Foreskin fibroblast (primary cell): ENCODE measurements at places on chromosomes 4 and X.

DNA sequence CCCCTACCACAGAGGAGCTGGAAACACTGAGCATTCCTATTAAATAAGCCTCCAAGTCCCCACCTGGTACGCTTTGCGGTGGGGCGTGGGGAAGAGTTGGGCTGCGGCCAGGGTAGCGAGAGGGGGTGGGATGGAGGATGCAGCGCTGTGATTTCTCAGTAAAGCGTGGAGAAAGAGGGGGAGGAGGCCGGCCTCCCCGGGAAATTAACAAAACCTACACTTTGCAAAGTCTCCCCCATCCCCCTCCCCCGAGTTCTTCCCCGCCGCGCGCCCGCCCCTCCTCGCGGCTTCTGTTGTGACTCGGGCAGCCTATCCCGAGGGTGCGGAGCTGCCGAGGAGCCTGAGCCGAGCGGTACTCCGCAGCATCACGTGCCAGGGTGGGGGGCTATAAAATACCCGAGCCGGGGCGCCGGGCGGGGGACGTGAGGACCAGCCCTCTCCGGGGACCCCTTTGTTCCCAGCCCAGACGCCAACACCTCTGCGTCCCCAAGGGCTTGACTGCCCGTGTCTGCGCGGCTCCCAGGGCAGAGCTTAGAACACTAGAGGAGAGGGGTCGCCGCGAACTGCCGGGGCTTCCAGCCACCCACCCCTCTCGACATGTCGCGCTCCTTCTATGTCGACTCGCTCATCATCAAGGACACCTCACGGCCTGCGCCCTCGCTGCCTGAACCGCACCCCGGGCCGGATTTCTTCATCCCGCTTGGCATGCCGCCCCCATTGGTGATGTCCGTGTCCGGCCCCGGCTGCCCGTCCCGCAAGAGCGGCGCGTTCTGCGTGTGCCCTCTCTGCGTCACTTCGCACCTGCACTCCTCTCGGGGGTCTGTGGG, at the start of gene GSX2:
Gene GSX2, plus strand, starts transcription at position 416 of the 827 bp plus-strand sequence. Its CDS starts 182 bp downstream, at position 598.
- DNase-seq, result no peak

GRCh38 chr4:75726577-75726976, 2.2 kb downstream of the USO1 start:
- peak; percentile 34 for DNase-seq

- DNase-seq, result no peak
These were observed 254.2 kb upstream of the NWD2 start for GRCh38 chr4:36990128-36990872.

DNA sequence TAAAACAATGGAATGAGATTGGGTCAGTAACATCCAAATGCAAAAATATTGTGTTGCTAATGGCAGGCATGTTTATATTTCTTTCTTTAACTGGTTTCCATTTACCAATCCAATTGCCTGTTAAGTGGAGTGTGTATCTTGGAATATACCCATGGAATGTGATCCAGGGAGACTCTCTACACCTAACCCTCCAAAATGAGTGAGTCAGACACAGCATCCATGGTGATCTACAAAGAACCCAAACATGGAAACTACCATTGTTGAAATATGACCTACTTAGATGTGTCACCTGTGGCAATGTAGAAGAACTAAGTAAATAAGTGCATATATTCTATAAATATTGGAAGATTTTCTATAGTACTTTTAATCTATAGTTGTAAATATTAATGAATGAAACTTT, 110.3 kb downstream of the AREG start:
- DNase-seq, result no peak

- peak; percentile 48 for DNase-seq
These were observed 122.1 kb upstream of the DIPK2B start for GRCh38 chrX:45322820-45323219.

GRCh38 chr4:158850800-158851644, 82.2 kb downstream of the FNIP2 start:
- peak; percentile 61 for DNase-seq

- DNase-seq, result no peak
These were observed 4.0 kb upstream of the SH2D1A start for GRCh38 chrX:124342174-124342867.

DNA sequence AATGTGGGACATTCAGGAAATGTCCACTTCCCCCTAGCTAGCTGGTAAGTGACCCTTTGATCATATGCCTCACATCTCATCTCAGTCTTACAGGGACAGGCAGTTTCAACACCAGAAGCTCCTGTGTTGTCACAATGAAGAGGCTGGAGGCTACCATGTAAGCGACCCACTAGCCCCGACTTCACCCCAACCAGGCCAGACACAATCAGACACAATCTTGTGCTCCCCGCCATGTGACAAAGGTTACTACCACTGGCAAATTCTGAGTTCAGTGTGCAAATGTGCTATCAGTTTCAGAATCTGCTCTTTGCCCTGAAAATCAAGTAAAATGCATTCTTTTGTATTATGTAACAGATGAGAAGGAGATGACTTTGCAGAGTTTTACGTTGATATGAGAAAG, 56.9 kb upstream of the STS start:
- DNase-seq, result no peak

DNA sequence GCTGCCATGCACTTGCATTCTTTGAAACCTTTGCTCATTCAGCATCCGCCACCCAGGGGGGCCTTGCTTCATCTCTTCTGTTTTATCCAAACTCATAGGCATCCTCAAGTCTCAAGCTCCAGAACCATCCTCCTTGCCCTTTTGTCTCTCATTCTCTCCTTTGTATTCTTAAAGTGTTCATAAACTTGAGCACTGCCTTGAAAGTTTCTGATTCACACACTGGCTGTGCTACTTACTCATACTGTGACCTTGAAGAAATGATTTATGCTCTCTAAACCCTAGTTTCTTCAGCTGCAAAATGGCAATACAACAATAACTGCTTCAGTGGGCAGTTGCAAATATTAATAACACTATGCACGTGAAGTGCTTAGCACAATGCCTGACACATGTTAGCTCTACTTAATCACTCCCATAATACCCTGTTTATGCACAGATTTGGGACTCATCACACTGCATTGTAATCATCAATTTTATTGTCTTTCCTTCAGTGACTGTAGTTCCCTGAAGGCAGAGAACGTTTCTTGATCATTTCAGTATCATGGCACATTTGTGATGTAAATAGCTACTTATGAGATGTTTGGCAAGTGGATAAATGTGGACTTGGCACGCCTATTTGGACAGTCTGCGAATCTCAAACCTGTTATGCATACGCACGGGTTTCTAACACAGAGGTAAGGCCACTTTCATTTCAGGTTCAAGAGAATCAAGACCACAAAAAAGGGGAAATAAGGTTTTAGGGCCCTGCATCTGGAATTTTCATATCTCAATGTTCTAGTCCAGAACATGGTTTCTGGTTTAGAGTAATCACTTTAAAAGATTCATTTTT, 291.0 kb downstream of the LDB2 start:
- no peak for DNase-seq

DNA sequence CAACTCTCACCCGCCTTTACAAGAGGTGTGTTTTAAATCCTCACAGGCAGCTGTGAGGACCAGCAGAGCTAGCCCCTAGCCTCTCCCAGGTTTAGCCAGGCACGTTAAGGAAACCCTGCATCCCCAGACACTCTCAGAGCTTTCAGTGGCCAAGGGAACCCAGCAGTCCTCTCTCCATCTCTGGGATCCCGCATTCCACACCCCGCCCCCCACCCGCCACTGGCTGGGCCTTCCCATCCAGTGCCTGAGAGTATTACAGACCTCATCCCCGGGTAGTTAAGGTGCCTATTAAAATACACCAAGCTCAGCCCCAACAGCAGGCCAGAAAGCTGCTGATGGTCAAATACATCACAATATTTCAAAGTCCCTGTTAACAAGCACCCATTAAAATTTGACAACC, 256.2 kb downstream of the BCOR start:
- DNase-seq, result no peak

DNA sequence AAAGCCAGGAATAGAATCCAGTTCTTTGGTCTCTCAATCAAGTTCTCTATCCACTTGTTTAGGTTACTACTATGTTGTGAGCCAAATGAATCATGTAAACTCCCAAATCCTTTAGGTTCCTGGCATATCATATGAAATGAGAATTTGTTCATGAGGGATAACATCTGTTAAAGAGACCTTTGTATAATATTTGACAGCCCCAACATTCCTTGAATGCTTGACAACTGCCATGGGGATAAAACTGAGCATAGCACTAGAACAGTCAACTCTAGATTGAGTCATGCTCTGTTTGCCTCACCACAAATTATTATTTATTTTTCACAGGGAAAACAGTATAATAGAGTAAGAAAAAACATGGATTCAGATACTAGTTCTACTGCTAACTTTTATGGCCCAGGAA, 93.3 kb downstream of the NAA11 start:
- no peak for DNase-seq

DNA sequence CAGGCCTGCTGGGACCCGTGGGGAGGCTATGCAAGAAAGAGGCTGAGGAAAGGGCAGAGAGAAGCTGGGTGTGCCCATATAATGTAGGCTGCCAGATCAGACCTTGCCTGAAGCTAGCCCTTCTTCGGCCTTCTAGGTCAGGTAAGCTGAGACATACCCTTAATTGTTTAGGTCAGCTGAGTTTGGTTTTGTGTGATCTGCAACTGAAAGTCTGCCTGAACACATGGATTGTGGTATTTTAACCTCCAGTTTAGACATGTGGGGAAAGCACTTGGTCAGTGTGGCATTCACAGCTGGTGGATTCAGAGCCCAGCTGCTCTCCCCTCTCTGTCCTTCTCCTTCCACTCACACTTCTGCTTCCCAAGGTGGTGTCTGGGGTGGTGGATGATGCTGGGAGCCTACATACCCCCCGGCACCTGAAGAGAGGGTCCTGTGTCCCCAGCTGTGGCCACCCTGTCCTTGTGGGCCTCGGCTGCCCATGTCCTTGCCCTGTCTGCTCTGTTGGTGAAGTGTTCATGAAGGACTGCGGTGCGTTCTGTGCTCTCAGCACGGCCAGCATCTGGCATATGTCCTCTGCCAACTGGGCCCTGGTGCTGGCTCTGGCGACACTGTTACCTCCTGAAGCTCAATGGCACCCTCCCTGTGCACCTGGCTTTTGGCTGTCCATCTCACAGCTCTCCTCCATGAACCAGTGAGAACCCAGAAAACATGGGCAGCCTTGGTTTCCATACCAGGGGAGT, 82.1 kb downstream of the NAT8L start:
- no peak for DNase-seq
